ENCODE measurements at places on chromosomes 1 and 21. TPM values are rescaled to one million over a fixed set of nuclear protein-coding genes. Genes with fewer than 3 reads are reported as not detected.

GRCh38 chr1:183126000-183126366, 60.1 kb upstream of the LAMC2 start:
- DNase-seq, result no peak

UBE2U gene
- polyA plus RNA-seq, result not detected

DNA sequence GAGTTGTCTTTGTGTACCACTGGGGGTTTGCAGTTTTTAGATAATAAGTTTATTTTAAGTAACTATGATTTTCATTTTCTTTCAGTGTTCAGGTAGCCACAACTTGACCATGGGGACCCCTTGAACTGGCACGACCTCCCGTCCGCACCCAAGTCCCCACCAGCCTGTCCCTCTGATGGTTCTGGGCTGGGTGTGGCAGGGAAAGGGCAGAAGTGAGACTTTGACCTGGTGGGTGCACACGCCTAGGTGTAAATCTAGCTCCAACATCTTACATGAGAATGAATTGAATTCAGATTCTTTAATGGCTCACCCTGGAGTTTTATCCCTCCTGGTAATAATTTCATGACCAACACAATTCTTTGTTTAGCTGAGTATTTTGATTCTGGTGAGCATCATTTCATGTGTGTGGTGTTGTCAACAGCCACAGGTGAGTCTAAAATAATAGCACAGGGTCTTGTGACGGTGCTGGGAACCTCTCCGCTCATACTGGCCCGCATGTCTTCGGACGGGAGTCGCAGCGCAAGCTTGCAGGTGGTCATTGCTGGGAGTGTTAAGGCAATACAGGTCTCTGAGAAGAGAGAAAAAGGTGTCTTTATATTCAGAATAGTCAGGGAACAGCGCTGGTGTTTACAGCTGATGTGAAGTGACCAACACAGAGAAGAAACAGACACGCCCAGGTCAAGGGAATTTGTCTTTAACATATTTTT, 50.8 kb upstream of the POFUT2 start:
- DNase-seq, result no peak

DNA sequence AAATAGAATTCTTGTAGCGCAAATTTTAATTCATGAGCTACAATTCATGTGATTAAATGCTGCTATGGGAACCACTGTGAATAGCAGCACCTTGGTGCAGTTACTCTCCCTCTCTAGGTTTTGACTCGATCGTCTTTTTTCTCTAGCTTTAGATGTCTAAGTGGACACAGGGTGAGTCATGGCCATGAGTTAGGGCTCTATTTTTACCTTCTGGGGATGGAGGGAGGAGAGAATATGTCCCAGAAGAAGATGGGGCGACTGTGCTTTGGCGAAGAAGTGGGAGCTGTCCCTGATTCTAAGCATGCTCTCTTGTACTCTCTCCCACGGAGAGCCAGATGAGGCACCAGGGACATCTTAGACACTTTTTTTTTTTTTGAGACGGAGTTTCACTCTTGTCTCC, 1.6 kb upstream of the OR2B11 start:
- no peak for DNase-seq

NADK gene
- 29.9 TPM for polyA plus RNA-seq

CYP2J2 gene
- 1.6 TPM for polyA plus RNA-seq

SPATA45 gene
- not detected for polyA plus RNA-seq

DNA sequence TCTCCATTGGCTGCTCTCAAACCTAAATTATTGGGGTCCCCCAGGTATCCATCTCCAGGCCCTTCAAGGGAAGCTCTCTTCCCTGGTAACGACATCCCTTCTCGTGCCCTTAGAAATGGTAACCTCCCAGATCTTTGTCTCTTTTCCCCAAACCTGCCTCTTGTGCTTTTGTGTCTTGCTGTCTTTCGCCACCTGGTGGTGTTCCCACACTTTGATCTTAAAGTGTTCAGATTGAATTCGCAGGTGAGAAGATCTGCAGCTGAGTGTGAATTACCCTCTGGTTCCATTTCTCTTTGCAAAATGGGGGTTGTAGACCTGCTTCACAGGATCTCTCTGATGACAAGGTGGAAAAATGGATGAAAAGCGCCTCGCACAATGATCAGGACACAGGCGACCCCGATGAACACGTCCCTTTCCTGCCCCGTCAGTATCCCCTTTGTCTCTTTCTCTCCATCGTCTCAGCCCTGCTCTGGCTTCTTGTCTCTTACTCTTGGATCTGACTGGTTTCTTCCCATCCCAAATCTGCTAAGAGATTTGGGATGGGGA, 53.1 kb downstream of the DOP1B start:
- DNase-seq, result peak; percentile 59

DNA sequence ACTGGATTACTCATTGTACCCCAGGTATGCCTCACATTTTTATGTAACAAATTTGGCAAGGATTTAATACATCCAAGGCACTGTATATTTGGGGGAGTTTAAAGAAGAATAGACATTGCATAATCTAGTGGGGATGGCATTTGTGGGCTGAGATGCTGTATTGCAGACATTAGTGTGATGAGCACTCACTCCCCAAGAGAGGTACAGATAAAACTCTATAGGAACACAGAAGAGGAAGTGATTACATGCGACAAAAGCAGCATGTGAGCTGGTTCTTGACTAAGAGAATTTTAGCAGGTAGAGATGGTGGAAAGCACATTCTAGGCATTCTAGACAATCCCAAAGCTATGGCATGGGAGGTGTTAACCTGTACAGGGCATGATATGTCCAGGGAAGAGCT, 24.2 kb upstream of the CDC14A start:
- no peak for DNase-seq

RAB3B gene
- polyA plus RNA-seq, result 0.01 TPM

GRCh38 chr1:43604192-43604591, 45.8 kb upstream of the KDM4A start:
- no peak for DNase-seq

DNA sequence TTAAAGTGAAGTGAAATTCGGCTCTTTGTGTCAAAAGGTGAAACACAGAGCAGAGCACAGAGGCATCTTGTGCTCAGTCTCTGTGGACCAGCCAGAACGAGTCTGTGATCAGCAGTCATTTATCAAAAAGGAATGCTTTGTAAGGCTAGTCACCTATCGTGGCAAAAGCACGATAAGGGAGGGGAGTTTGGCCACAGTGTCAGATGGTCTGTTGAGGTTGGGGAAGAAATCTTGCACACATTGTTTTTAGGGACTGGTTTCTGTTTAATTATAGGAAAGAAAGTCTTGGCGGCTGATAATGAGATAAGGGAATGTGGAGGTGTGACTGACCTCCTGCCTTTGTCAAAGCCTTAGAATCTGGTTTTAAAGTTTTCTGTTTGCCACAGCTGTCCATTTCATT, 58.2 kb upstream of the KIAA1614 start:
- no peak for DNase-seq

GRCh38 chr1:82710091-82710490, 909.4 kb downstream of the ADGRL2 start:
- DNase-seq, result no peak

TRPM2 gene
- 2.4 TPM for polyA plus RNA-seq

HTR1D gene
- not detected for polyA plus RNA-seq

- DNase-seq, result no peak
Measured at GRCh38 chr1:176847052-176847451, 317.5 kb downstream of the ASTN1 start.

DNA sequence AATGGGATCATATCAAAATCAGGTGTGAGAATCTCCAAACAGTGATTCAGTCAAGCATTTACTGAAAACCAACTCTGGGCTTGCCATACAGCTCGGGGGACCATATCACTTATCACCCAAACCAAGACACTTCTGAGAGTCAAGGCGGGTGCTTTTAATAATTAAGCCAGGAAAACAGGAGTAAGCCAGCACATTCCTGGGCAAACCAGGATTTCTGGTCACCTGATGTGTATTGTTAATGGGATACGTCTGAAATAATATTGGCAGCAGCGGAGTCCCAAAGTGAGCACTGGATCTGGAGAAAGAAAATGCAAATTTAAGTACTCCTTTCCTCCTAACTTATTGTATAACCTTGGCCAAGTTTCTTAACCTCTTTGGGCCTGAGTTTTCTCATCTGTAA, 17.6 kb downstream of the OSCP1 start:
- no peak for DNase-seq

DNA sequence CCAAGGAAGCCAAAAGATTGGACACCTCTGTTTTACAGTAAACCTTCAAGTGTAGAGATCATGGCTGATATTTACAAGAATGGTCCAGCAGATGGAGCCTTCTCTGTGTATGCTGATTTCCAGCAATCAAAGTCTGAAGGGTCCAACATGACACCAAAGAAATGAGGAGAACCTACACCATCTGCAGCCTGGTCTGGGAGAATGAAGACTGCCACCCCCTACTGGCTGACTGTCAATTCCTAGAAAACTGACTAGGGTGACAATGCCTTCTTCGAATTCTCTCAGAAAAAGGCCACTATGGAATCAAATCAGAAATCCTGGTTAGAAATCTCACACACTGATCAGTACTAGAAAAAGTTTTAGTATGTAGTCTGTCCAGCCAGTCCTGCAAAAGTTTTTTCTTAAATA, 83.3 kb downstream of the CDC42BPA start:
- DNase-seq, result no peak

GRCh38 chr1:53155534-53155933, 13.1 kb upstream of the SLC1A7 start:
- DNase-seq, result no peak

FAM151A gene
- polyA plus RNA-seq, result not detected

Data from CD8-positive, alpha-beta memory T cell (primary cell).